ENCODE measurements at places on chromosomes 7 and 10. TPM values are rescaled to one million over a fixed set of nuclear protein-coding genes. Genes with fewer than 3 reads are reported as not detected.

DNA sequence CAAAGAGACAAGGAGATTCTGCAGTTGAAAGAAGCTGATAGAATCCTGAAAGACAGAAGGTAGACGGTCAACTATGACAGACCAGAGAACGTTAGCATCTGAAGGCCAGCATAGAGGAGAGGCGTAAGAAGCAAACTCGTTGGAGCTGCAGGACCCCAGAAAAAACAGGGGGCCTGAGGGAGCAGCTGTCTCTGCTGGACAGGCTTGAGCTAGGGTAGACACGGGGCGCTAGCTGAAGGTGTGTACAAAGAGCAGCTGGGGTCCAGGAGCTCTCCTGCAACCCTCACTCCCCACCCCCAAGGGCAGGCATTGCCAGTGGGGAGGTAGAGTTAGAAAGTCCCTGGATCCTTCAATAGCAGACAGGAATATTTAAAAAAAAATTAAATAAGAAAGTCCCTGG, 14.6 kb upstream of the GDI2 start:
- peak; percentile 34 for DNase-seq

GRCh38 chr7:131967216-131967730, 410.8 kb upstream of the PODXL start:
- DNase-seq: no peak

- DNase-seq: peak; percentile 83
Measured at GRCh38 chr10:13371897-13372470, 23.9 kb upstream of the SEPHS1 start.

DNA sequence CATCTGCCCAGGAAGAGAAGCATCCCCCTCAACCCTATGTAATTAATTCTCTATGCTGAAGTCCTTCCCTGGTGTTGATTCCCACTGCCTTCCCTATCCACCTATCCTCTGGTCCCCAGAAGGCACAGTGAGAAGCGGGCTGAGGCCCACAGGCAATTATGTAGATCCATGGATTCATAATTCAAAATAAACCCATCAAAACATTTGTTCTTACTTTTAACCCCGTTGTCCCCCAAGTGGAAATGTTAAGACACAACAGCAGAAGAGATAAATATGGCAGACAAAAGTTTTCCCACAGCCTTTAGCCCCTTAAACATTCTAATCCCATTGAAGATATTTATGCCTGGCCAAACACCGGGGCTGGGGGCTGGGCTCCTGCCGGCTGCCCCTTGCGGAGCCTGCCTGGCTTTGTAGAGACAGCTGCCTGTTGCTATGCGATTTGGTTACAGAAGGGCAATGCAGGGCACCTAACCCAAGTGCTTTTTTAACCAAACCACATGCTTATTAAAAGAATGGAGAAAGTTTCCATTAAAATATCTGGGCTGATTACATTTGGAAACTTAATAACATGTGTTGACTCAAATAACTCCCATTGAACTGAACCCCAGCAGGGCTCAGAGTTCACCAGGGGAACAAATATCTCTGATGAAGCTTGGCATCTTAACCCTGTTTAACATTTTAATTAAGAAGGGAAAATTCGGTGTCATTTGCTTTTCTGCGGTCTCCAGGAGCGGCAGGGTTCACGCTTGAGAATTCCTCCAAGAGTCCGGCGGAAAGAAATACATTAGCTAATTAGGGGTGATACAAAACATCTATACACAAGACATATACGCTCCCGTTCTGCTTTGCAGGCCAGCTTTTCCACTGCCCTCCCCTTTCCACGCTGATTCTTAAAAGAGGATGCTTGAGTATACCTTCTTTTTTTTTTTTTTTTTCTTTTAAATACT, 110.8 kb upstream of the FGFR2 start:
- no peak for DNase-seq

DNA sequence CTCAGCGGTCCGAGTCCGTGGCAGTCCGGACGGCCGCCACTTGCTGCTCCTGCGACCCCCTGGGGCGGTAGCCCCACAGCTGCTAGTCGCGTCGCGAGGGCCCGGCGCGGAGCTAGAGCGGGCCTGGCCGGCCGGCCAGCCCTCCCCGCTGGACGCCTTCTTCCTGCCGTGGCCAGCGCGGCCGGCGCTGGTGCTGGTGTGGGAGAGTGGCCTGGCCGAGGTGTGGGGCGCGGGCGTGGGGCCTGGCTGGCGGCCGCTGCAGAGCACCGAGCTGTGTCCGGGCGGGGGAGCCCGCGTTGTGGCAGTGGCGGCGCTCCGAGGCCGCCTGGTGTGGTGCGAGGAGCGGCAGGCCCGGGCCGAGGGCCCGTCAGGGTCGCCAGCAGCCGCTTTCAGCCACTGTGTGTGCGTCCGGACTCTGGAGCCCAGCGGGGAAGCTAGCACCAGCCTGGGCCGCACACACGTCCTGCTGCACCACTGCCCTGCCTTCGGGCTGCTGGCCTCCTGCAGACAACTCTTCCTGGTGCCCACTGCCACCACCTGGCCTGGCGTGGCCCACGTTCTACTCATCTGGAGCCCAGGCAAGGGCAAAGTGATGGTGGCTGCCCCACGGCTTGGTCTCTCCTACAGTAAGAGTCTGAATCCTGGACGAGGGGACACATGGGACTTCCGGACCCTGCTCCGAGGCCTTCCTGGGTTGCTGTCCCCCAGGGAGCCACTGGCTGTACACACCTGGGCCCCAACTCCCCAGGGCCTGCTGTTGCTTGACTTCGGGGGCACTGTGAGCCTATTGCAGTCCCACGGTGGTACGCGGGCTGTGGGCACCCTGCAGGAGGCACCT, 631 bp downstream of the HPS6 start:
- DNase-seq: peak; percentile 68

DNA sequence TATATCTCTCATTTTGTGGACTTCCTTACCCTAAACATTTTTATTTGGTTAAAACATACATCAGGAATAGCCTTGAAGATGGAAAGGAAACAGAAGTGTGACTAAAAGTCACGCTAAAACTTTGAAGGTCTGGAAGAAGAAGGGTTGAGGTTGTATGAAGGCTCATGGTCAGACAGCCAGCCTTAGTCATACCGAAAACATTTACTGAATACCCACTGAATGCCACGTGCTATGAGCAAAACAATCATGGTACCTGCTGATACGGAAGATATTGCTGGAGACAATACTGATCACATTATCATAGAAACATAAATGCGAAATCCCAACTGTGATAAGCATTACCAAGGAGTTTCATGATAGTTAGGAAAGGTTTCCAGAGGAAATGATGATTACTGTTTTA, 64.0 kb downstream of the PDZD8 start:
- DNase-seq: no peak

DNA sequence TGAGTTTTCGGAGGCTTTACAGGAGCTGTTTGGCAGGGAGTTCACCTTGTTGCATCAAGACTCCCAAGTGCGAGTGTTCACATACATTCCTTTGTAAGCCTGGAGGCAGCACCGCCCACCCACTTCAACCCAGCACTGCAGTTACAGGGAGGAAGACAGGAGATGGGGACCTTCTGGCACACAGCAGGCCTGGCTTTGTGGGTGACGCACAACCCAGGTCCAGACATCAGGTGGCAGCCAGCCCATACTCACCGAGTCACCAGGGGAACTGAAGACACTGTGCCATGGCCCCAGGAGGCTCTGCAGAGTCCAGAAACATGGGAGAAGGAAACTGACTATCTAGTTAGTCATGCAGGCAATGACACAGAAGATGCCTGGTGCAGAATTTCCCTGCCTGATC, 305.9 kb upstream of the RNF32 start:
- DNase-seq: no peak

- DNase-seq: no peak
Measured at GRCh38 chr10:103580011-103580410, 86.5 kb downstream of the NEURL1 start.

DNA sequence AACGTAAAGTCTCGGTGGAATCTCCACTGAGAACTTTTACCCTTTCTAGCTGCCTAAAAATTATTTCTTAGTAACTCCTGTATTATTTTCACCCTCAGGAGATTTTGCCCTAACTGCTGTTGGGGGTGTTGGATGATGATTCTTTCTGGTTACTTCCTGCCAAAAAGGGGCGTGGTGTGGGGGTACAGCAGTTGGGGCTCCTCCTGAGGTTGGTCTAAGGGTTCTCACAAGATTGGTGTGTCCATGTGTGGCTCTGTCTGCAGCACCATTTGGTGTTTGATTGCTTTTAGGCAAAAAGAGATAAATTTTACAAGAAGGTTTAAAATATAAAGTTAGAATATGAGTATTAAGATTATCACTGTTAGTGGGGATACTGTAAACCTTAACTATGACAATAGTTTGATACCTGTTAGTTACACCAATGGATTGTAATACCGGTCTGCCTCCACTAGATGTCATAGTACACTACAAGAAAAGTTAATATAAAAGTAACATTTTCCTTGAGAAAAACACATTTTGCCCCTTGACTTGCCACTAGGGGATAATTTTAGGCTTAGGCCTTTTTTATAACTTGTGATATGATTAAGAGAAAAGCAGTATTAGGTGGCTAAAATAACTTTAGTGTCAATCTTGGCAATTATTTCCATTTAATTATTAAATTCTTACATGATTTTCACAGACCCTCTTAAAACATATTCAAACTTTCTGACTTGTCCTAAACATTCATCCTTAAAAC, 928.7 kb downstream of the IPMK start:
- DNase-seq: no peak

DNA sequence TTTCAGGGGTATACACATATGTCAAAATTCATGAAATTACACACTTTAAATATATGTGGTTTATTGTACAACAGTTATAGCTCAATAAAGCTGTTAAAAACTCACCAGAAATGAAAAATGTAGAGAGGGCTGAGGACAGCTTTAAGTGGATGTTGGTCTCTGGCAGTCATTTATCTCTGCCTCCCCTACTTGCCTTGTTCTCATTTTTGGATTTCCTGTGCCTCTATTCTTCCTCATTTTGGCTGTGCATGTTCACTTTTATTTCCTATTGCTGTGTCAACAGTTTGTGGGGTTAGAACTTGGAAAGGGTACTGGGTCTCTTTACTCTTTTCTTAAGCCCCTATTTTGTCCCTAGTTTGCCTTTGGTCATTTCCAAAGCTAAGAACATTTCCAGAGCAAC, 18.6 kb upstream of the MEST start:
- no peak for DNase-seq

Gene GPRIN2
- polyA plus RNA-seq: 21.8 TPM

Gene CACUL1
- 8.7 TPM for polyA plus RNA-seq

Gene AGR2
- polyA plus RNA-seq: 345 TPM

Gene TRPV5
- polyA plus RNA-seq: not detected

Gene SNCG
- 4.6 TPM for polyA plus RNA-seq

Gene ADRA2A
- polyA plus RNA-seq: 1.8 TPM

Gene VWA2
- polyA plus RNA-seq: not detected

Gene FAM25G
- polyA plus RNA-seq: not detected

Measured in sigmoid colon (tissue), 7 donors.